ENCODE measurements at places on chromosomes 5 and 9.

DNA sequence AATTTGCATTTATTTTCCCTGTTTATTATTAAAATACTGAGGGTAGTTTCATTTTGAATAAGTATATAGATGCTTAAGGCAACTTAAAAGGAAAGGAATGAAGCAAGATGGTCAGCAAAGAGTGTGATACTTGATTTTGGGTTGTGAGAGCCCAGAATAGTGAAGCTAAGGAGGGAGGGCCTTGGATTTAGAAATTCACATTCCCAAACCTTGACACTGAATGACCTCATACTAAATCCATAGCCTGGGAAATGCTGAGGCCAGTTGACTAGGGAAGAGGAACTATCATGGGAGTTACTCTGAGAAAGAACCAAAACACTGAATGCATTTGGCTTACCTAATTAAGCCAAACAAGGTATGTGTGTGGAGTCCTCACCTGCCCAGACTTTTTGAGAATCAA lies 292.5 kb downstream of the SPATA31D1 start:
- no peak for DNase-seq

GRCh38 chr9:99478469-99479027 lies 256.5 kb downstream of the SEC61B start:
- DNase-seq: no peak

DNA sequence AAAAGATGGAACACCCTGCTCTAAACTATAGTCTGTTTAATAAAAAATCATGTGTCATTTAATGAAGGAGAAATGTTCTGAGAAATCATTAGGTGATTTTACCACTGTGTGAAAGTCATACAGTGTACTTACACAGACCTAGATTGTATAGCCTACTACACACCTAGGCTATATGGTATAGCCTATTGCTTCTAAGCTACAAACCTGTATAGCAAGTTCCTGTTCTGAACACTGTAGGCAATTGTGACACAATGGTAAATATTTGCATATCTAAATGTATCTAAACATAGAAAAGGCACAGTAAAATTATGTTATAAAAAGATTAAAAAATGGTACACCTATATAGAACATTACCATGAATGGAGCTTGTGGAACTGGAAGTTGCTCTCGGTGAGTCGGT lies 40.6 kb downstream of the EFNA5 start:
- DNase-seq: no peak

- DNase-seq: no peak
Measured at GRCh38 chr9:8268216-8268878, 468.8 kb upstream of the DMAC1 start.

GRCh38 chr9:131180454-131180853 lies 55.1 kb downstream of the NUP214 start:
- peak; percentile 87 for DNase-seq

GRCh38 chr9:118529210-118529609 lies 825.0 kb downstream of the TLR4 start:
- peak; percentile 16 for DNase-seq

- DNase-seq: no peak
Measured at GRCh38 chr5:14357441-14357840, 214.3 kb downstream of the TRIO start.

GRCh38 chr9:5596173-5596572 lies 32.7 kb upstream of the RIC1 start:
- DNase-seq: peak; percentile 84

GRCh38 chr5:54897001-54897400 lies 88.4 kb downstream of the ESM1 start:
- no peak for DNase-seq

GRCh38 chr9:129455151-129455995 lies 165.5 kb downstream of the C9orf50 start:
- DNase-seq: no peak

DNA sequence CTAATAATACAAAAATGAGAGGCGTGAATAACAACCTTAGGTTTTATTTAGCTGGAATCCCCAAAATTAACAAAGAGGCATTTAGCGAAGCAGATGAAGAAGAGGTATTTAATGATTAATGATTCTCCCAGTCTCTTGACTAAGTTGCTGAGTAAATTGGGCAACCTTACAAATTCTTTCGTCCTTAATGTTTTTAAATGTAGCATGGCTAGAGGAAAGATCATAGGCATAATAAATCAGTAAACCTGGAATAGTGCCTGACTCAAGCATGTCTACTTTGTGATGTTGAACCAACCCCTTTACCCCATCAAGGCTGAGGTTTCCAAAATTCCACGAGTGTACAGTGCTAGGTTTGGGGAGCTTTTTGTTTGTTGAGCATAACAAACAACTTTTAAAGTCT lies 7.9 kb downstream of the BHMT start:
- no peak for DNase-seq

DNA sequence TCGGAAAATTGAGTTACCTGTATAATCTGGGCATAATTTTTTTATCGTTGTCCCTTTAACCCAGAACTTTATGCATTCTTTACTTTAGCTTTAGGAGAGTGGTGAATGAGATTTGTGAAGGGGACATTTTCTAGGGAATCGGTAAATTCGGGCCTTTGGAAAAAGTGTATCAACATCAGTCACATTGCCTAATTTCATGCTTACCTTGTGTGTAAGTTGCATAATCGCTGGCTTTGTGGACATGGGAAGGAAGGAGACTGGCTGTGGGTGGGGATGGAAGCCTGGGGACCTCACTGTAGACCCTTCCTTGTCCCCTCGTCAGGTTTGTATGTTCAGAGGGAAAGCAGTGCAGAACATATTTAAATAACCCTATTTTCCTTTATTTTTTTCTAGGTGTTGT lies 3.3 kb downstream of the PSAT1 start:
- DNase-seq: no peak

DNA sequence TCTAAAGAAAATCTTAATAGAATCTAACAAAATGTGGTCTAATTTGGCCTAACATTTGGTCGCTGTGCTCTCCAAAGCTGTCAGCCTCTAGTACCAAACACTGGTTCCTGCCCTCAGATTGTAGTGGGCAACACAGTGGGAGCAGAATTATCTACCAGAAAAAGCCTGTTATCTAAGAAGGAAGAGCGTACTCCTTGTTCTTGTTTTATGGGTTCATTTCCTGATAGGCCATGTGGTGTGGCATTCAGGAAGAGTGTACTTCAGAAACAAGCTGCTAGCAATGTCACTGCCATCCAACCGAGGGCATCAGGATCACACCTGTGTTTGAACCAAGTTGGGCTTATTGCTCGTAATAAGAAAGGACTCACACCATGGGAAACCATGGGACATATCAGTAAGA lies 487.9 kb upstream of the DAP start:
- DNase-seq: no peak

DNA sequence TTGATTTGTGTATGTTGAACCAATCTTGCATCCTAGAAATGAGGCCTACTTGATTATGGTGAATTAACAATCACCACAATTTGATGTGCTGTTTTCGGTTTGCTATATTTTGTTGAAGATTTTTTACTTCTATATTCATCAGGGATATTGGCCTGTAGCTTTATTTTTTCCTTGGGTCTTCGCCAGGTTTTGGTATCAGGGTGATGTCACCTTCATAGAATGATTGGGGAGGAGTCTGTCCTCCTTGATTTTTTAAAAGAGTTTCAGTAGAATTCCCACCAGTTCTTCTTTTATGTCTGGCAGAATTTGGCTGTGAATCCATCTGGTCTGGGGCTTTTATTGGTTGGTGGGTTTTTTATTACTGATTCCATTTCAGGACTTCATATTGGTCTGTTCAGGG lies 115.2 kb downstream of the CPLANE1 start:
- no peak for DNase-seq

DNA sequence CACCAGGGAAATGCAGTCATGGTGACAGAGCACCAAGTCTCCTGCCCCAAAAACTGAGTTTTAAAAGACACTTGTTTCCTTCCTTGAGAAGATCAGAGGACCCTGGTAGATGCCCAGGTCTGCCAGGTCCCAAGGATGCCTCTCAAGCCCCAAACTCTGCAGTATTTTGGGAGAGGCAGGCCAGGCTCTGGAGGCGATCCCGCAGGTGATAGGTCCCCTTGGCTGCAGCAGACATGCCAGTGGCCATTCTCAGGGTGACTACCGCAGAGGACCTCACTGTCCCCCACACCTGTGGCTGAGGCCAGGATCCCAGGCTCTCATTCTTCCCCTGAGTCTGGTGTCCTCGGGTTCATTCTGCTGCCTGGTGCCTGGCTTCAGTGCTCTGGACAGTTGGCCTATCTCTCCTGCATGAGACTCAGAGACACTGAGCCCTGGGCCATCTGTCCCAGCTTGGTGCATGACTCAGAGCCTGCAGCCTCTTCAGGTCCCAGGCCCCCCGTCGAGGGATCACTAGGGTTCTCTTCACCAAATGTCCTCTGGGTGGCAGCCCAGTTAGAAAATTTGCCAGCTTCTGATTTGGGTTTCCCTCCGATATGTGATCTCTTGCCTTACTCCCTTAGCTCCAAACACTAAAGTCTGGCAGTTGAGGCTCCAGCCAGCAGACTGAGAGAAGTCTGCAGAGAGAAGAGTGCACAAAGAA lies 59.7 kb upstream of the GARNL3 start:
- peak; percentile 28 for DNase-seq

GRCh38 chr5:77963795-77964194 lies 187.7 kb upstream of the TBCA start:
- no peak for DNase-seq

GRCh38 chr5:30749971-30750370 lies 443.5 kb upstream of the CDH6 start:
- DNase-seq: no peak

DNA sequence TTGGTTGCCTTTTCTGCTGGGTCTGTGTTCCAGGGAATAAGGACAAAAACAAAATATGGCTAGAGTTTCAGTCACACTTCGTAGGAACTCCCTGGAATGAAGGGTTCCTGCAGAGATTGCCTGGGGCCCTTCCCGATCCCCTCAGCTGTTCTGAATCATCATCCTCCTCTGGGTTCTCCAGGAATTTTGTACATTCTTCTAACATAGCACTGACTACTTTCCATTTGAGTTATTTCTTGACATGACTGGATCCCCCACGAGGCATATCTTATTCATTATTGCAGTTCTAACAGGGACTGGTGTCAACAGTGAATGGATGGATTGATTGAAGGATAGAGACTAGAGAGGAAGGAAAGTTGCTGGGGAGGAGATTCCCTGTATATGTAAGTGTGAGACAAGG lies 49.2 kb upstream of the TNC start:
- DNase-seq: no peak

- peak; percentile 57 for DNase-seq
Measured at GRCh38 chr5:145936401-145937131, at the start of gene SH3RF2. Gene SH3RF2, plus strand, starts transcription at chr5:145936578. Its CDS starts 1,351 bp downstream, at chr5:145937929.

GRCh38 chr9:4796988-4797853 lies 4.5 kb downstream of the RCL1 start:
- peak; percentile 100 for DNase-seq

- DNase-seq: no peak
Measured at GRCh38 chr5:66164044-66164790, 20.1 kb downstream of the SREK1 start.

- DNase-seq: no peak
Measured at GRCh38 chr9:115941561-115942315, 211.9 kb upstream of the PAPPA start.

GRCh38 chr5:120735076-120735475 lies 271.0 kb downstream of the PRR16 start:
- peak; percentile 31 for DNase-seq

- no peak for DNase-seq
Measured at GRCh38 chr9:36129139-36129538, 7.4 kb upstream of the GLIPR2 start.

DNA sequence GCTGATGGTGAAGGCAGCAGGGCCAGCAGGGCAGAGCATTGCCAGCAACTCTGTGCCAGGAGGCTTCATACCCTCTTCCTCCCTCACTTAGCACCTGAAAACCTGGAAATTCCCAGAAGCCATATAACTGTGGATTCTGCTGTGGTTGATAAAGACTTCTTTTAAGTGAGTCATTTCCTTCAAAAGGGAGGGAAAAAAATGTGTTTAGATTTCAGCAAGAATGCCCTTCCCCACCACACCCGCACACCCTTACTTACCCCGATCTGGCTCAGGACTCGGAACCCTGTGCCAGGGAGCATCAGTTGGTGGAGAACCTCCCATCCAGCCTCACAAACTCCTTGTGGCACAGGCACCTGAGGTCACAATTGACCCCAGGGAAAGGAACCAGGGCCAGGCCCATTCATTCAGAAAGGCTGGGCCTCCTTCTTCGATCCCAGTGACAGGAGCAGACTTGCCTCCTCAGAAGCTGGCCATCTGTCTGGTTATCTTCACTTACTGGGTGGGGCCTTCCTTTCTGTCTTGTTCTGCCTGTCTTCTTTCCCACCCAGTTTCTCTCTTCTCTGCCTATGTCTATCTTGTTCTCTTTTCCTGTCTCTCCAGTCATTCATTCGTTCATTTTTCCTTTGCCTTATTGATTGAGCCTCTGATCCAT lies 62.6 kb downstream of the PLAC8L1 start:
- DNase-seq: peak; percentile 35

- no peak for DNase-seq
Measured at GRCh38 chr5:137438932-137439331, 60.2 kb downstream of the SPOCK1 start.

- DNase-seq: peak; percentile 89
Measured at GRCh38 chr9:6955251-6955921, 197.6 kb downstream of the KDM4C start.

DNA sequence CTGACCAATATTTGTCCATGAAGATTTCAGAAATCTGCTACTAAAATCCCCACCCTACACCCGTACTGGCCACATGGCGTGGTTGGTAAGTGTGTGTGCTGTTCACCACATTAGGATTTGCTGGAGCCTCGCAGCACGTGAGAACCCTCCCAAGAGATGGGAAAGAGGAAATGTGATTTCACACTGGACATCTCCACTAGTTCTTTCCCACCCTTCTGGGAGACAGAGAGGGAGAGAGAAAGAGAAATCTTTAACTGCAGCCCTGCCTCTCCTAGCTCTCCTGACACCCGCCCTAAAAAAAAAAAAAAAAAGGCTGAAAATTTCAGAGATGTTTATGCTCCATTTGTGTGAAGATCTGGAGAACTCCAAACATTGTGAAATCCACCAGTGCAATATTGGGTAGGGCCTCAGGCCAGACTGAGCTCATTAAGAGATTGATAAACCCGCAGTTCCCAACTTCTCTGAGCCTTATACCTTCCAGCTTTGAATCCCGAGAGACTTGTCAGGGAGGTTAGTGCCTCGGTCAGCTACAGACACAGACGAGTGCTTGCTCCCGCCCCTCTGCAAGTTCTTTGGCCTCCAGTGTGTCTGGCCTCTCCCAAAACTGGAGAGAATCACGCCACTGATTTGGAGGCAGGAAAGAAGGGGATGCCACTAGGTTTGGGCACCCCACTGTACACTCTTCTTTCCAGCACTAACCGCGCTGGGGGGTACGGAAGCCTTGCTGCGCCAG lies 1.9 kb downstream of the SPRY4 start:
- no peak for DNase-seq

All from OCI-M1 (cell line).